Upper lobe of left lung (tissue), 6 donors: ENCODE measurements at places on chromosomes 12 and 14.

DNA sequence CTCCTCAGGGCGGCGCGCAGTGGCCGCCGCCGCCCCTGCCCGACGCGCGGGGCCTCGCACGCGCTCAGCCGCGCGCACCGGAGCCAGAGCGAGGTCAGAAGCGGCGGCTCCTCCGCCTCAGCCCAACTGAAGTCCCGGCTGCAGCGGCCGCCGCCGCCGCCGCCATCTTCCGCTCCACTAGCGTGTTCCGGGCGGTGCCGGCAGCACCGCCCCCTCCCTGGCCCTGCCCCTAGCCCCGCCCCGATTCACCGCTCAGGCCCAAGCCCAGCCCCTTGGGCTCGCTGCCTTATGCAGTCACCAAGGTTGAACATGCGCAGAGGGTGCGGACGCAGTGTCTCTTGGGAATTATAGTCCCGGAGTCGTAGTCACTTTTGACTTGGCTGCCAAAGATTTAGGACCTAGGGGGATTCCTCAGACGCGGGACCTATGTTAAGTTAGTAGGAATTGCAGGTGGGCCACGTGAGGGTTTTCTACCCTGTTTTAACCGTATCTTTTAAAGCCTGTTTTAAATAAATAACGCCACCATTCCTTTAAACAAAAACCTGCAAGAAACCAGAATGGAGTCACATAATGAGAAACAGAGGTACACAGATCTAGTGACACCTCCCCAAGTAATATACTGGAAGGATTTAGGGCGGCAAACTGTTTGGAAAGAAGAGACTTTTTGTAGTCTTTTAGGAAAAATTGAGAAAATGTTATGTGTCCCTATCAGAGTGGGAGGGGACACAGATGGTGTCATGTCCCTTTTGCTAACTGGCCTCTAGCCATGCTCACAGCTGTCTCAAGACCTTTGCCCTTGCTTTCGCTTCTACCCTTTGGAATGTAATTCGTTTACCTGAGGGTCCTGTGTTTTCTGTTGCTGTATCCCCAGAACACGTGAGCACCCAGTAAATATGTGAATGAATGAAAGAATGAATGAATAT is at the start of gene PPTC7:
TSS of gene PPTC7 (minus strand) at position 182 of the 923 bp plus-strand sequence. CDS start 287 bp downstream, outside the sequence.
- peak within 1 kb of the TSS; percentile 90 for H3K27ac ChIP-seq
- peak within 1 kb of the TSS; percentile 100 for H3K4me3 ChIP-seq
- H3K36me3 ChIP-seq = no peaks in the 10 kb centered on the region
- H3K27me3 ChIP-seq = no peaks in the 10 kb centered on the region
- peaks cover 50% of the 10 kb centered on the region for H3K4me1 ChIP-seq

DNA sequence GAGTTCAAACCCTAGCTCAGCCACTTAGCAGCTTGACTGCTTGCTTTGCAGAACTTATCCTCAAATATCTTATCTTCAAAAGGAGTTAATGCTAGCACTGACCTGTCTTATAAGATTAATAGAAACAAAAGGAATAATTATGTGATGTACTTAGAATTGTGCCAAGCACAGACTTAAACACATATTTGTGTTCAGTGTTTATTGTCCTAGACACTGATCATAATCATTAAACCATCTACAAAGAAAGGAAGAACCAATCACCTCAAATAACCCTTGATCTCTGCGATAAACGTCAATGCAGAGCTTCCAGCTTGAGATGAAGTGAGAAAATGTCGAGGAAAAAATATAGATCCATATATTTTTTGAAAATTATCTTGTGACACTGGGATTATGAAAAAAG is 73.1 kb downstream of the ATXN7L3B start:
- H3K36me3 ChIP-seq = no peaks in the 10 kb centered on the region
- H3K4me1 ChIP-seq = no peaks in the 10 kb centered on the region
- no peaks in the 10 kb centered on the region for H3K27me3 ChIP-seq
- H3K4me3 ChIP-seq = no peak overlapping the region
- DNase-seq = no peak

DNA sequence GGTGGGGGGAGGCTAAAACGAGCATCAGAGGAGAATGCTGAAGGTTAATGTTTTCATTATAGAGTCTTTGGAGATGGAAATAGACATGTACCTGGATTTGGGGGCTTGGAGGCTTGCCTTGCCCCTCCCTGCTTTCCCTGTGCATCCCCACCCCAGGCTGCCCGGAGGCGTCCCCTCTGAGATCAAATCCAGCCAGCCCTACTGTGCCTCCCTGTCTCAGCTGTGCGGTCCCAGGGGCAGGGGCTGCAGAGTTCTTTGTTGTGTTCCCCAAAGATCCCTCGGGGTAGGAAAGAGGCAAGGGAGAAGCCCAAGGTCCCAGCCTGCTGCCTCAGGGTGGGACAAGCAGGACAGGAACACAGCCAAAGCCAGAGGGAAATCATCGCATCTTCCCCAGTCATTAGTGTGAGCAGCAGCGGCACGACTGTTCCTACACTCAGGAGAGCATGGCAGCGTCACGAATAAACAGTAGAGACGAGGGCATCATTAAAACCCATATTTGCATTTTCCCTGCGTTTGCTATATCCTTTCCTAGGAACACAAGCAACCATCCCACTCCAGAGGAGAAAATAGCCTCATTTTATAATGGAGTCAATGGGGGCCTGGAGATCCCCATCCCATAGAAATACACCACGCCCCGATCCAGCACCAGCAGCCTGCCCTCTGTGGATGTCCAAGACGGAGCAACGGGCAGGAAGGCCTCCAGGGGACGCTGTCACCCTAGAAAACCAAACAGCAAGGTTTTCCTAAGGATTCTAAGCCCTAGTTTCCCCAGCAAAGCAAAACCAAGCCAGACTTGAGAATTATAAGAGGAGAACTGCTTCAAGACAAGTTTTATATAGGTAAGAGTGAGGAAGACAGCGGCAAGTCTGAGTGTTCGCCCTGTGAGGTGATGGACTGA is 32.4 kb downstream of the ANO2 start:
- no peaks in the 10 kb centered on the region for H3K4me1 ChIP-seq
- DNase-seq = no peak
- H3K27ac ChIP-seq = no peak overlapping the region

DNA sequence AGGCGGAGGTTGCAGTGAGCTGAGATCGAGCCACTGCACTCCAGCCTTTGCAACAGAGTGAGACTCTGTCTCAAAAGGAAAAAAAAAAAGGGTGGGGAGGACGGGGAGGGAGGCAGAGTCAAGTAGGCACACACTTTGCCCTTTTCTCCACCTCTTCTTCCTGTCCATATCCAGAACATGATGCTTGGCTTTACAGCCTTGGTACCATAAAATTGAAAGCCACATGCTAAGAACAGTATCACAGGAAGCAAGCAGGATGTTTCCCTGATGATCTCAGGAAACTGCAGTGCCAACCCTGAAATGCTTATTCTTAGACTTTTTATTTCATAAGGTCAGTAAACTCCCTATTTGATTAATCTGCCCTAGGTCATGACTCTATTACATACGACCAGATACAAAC is 32.5 kb upstream of the YAF2 start:
- no peak overlapping the region for H3K4me3 ChIP-seq
- no peaks in the 10 kb centered on the region for H3K4me1 ChIP-seq
- no peak for DNase-seq
- H3K36me3 ChIP-seq = no peaks in the 10 kb centered on the region
- H3K27ac ChIP-seq = no peak overlapping the region

- no peak overlapping the region for H3K4me3 ChIP-seq
- no peaks in the 10 kb centered on the region for H3K27me3 ChIP-seq
- no peak overlapping the region for H3K27ac ChIP-seq
- H3K4me1 ChIP-seq = no peaks in the 10 kb centered on the region
- DNase-seq = no peak
- no peaks in the 10 kb centered on the region for H3K36me3 ChIP-seq
Measured at GRCh38 chr14:22474730-22475351, 114.2 kb downstream of the DAD1 start.

- no peaks in the 10 kb centered on the region for H3K36me3 ChIP-seq
- H3K27me3 ChIP-seq = no peaks in the 10 kb centered on the region
- H3K27ac ChIP-seq = peak overlapping the region; percentile 44
- H3K4me3 ChIP-seq = no peak overlapping the region
Measured at GRCh38 chr14:94598816-94599655, 13.2 kb upstream of the SERPINA3 start.

- H3K27ac ChIP-seq = no peak overlapping the region
- no peak overlapping the region for H3K4me3 ChIP-seq
- no peak for DNase-seq
- H3K36me3 ChIP-seq = peaks cover 1% of the 10 kb centered on the region
Measured at GRCh38 chr12:123948401-123948795, 24.2 kb downstream of the CCDC92 start.

DNA sequence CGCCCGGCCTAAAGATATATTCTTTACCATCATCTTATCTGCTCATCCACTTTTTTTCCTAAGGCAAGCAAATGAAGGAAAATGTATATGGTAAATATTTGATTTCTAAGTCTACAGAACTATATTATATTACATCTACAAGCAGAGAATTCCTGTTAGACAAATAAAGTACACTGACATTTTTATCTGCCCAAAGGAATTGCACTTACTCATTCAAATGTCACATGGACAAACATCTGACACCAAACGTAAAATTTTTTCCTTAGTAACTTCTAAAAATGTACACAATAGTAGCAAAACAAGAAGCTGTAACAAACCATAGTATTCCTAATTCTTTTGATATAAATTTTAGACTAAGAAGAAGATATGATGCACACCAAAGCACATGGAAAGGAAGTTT is 51.0 kb downstream of the SPPL3 start:
- no peaks in the 10 kb centered on the region for H3K36me3 ChIP-seq
- DNase-seq = no peak
- H3K4me3 ChIP-seq = no peak overlapping the region
- no peaks in the 10 kb centered on the region for H3K27me3 ChIP-seq
- H3K4me1 ChIP-seq = peaks cover 26% of the 10 kb centered on the region
- H3K27ac ChIP-seq = no peak overlapping the region
